ENCODE measurements at places on chromosomes 12 and 14.

GRCh38 chr12:26869908-26870459, 37.0 kb upstream of the ITPR2 start:
- DNase-seq = no peak

- no peak for DNase-seq
These were observed 130.3 kb upstream of the RBM19 start for GRCh38 chr12:114096461-114096860.

DNA sequence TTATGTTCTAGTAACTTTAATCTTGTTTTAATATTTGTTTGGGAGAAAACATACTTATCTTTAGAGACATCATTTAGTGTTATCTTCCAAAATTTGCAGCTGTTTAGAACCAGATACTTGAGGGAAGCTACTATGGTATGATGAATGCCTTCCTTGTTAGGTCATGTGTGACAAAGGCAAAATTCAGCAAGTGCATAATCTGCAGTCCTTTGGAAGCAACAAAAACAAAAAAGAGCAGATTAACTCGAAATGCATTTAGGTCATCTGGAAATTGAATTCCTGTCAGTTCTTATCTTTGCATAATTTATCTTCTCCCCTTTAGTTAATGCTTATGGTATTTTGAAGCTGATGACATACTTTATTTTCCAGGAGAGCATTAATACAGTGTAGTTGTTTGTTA, 3.5 kb downstream of the FBXO34 start:
- no peak for DNase-seq

DNA sequence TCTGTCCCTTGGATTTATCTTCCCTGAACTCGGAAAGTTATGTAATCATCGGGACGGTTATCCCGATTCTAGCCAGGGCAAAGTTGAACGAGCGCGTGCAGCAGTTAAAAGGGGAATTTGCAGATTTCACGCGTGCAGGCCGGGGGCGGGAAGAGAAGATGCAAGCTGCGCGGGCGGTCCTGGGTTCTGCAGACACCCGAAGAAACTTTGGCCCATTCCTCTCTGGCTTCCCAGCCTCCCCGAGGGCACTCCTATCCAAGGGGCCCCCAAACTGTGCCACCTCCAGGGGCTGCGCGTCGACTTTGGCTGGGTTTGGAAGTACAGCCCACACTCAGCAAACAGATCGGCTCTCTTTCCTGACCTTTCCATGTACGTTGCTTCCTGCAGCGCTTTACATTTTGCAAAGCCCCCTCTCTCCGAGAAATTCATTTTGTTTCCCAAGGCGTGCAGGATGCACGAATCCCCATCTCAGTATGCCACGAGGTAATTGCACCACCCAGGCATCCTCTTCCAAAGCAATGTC, 941 bp upstream of the PPP1CC start:
- peak; percentile 43 for DNase-seq

GRCh38 chr12:10119066-10119465, 10.9 kb downstream of the CLEC7A start:
- no peak for DNase-seq

DNA sequence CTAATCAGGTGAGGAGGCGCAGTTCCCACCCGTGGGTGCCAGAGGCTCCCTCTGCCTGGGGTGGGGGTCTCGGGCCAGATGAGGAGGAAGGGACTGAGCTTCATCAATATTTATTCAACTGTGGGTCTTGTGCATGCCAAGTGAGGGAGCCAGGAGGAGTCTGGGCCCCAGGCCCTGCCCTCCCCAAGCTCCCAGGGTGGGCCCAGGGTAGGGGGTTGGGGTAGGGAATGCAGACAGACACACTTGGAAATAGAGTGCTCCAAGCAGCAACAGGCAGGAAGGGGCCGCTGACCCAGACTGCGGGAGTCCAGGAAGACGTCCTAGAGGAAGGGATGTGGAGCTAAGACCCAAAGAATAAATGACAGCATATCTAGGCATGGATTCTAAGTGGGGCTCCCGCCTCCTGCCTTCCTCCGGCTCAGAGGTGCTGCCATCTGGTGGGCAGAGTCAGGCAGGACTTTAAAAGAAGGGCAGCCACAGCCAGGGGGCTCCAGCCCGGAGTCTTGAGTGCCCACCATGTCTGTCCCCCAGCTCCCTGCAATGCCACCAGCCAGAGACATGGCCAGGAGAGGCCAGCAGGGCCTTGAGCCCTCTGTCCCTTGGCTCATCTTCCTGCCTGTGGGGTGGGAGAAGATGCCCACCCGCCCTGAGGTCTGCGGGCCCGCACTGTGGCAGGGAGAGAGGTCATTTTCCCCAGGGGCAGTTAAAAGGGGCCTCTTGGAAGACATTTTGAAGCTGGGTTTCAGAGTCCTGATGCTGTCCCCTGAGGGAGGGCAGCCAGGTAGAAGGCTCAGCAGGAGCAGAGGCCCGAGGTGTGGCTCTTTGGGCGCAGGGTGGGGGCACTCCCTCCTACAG, 70.1 kb downstream of the PHETA1 start:
- peak; percentile 33 for DNase-seq

GRCh38 chr14:106879241-106879640, 1352.9 kb downstream of the TMEM121 start:
- DNase-seq = no peak

DNA sequence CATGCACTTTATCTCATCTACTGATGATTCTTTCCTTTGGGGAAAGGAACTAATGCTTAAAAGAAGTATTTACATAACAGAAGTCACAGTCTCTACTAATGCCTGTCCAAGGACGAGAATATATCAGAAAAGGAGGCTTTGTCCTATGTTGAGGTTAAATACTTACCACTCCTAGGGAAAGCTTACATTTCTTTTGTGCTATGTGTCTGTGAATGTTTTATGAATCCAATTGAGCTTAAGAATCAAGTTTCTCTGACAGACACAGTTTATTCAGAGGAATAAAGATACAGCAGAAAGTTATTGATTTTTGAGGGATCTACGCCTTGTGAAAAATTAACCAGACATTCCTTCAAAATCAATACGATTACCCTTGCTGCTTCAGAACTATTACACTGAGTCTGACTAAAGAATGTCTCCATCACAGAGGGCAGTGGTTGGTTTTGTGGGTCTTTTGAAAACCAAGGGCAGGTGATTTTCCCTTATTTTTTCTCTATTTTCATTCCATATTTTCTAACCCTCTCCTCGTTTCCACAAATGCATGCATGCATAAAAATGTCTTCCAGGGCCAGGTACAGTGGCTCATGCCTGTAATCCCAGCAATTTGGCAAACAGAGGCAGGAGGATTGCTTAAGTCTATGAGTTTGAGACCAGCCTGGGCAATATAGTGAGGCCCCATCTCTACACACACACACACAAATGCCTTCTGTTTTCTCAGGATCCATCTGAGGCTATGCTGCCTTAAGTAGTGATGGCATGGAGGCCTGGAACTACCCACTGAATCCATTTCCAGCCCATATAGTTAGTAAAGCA, 1095.1 kb downstream of the GALC start:
- no peak for DNase-seq

GRCh38 chr14:92603309-92604242, 90.0 kb downstream of the RIN3 start:
- DNase-seq = peak; percentile 74

DNA sequence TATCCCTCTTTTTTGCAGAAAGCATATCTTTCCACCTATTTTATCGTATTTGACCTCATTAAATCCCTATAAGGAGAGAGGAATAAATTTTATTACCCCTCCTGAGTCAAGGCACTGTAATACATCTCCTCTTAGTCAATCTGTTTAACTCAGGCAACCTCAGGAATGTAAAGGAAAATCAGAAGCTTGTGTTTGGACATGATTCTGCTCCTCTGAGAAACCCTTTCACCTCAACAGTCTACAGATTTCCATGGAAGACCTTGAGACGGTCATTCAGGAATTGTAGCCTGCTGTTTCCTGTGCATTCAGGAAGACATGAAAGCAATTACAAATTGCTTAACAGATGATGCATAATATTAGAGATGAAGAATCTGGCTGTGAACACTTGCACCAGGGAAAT, 360.8 kb downstream of the PAWR start:
- DNase-seq = no peak

DNA sequence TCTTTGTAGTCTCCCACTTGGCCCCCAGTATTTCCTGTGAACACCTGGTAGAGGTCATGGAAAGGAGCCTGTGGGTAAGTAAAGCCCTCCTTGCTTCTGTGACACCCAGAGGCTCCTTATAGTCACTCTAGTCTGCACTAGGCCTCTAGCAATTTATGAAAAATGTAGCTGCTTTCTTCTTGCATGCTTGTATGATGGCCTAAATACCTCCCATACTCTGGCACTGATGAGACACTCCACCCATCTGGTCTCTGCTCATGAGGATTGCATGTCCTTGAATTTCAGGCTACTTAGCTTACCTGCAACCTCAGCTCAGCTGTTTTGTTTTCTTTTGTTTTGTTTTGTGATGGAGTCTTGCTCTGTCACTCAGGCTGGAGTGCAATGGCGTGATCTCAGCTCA, 4.6 kb upstream of the A2ML1 start:
- DNase-seq = no peak

DNA sequence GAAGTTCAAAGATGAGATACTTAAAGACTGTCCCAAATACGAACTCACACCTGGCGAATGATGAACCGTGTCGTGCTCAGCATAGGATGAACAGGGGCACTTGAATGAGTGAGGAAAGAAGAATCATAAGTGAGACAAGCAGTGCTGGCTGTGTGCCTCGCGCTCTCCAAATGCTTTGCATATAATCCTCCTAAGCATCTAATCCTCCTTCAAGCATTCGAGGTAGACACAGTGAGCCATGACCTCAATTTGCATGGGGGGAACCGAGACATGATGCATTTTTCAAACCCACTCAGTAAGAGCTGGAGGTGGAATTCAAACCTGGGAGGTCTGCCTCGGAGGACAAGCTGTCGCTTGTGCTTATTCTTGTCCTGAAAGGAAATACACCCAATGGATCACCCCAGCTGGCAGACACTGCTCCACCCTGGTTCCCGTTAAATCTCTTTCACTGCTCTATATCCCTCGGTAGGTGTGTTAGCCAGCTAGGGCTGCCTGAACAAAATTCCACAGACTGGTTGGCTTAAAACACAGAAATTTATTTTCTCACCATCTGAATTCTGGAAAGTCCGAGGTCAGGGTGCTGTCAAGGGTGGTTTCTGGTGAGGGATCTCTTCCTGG, 274.0 kb downstream of the SLC15A4 start:
- no peak for DNase-seq

- DNase-seq = no peak
These were observed 244.3 kb downstream of the DIO2 start for GRCh38 chr14:79967001-79967400.

DNA sequence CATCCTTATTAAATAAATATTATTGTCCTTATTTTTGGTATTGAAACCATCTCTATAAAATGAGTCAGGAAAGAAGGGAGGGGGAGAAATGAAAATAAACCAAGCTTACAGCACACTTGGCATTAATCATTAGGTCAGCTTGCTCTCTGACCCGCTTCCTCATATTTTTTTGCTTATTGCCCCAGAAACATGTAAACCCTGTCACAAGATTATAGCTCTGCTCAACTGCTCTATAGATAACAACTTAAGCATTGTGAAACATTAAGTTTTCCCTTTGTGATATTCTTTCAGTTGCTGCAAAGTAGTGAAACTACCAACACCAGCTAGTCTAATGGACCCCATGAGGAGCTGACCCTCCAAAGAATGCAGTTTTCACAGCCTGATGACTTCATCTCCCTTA, 819.5 kb downstream of the SLC16A7 start:
- DNase-seq = no peak

DNA sequence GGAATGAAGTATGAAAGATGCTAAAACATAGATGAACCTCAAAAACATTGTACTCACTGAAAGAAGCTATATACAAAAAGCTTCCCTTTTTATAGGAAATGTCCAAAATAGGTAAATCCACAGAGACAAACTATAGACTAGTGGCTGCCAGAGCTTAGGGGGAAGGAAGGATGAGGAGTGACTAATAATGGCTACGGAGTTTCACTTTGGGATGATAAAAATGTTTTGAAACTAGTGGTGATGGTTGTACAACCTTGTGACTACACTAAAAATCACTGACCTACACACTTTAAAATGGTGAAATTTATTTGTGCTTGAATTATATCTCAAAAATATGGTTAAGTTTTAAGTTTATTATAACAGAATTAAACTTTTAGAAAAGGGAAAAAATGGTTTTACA, 37.1 kb upstream of the AMN1 start:
- no peak for DNase-seq

GRCh38 chr12:102421802-102422583, 58.4 kb downstream of the IGF1 start:
- DNase-seq = no peak

GRCh38 chr12:40921563-40922163, 229.4 kb downstream of the CNTN1 start:
- DNase-seq = no peak

- DNase-seq = no peak
These were observed 11.4 kb downstream of the KRT76 start for GRCh38 chr12:52765702-52766101.

GRCh38 chr12:5073853-5074252, 30.2 kb downstream of the KCNA5 start:
- DNase-seq = no peak

GRCh38 chr12:94488463-94488862, 28.8 kb upstream of the CEP83 start:
- DNase-seq = no peak

GRCh38 chr14:69666690-69667211, 55.4 kb downstream of the SUSD6 start:
- DNase-seq = no peak

DNA sequence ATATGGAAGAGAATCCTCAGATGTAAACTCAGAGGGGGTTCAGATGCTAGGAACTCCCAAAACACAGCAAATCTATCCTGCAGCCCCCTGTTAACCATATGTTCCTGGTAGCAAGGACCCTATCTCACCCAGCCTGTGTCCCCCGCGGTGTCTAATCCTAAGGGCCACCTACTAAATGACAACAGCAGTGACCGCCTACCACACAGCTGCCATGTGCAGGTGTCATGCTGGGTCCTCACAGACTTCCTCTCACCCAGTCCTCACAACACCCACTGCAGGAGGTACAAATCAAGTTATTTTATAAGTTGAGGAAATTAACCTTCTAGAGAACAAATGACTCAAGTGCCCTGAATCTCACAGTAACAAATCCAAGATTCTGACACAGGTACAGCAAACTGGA, 73.9 kb downstream of the ITPK1 start:
- no peak for DNase-seq

- DNase-seq = no peak
These were observed 311.5 kb downstream of the NOVA1 start for GRCh38 chr14:26286081-26286912.

- DNase-seq = no peak
These were observed 120.5 kb downstream of the PHETA1 start for GRCh38 chr12:111248236-111249017.

DNA sequence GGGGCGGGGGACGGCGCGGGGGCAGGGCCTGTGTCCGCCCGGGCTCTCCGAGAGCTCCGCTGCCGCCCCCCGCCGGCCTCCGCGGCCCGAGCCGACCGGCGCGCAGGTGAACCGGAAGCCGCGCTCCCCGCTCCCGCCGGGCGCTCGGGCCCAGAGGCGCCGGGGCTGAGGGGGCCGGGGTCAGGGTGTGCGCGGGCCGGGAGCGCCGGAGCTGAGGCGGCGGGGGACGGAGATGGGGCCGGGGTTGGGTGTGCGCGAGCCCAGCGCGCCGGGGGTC, 431 bp downstream of the HIP1R start:
- DNase-seq = no peak

GRCh38 chr14:38616959-38617358, 361.1 kb upstream of the CLEC14A start:
- no peak for DNase-seq
